ENCODE measurements at places on chromosomes 4 and X.

- DNase-seq: no peak
These were observed 51.2 kb upstream of the PJA1 start for GRCh38 chrX:69216446-69216845.

DNA sequence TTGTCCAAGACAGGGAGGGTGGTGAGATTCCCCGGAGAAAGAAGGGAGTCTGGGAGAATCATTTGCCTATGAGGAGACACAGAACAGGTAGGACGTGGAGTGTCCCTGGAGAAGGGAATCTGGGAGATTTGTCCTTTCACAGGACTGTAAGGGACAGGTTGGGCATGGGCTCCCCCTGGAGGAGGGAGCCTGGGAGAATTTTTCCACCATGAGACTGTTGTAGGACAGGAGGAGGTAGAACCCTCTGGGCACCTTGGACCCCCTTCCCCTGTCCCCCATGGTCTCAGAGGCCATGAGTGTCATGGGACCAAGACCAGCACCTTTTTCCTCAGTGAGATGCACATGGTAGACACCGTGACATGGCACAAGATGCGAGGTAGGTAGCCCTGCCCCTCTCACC, 2.8 kb downstream of the PORCN start:
- no peak for DNase-seq

GRCh38 chrX:317424-318067, 1.1 kb downstream of the GTPBP6 start:
- no peak for DNase-seq

- no peak for DNase-seq
These were observed 36.0 kb upstream of the SORCS2 start for GRCh38 chr4:7156328-7156727.

DNA sequence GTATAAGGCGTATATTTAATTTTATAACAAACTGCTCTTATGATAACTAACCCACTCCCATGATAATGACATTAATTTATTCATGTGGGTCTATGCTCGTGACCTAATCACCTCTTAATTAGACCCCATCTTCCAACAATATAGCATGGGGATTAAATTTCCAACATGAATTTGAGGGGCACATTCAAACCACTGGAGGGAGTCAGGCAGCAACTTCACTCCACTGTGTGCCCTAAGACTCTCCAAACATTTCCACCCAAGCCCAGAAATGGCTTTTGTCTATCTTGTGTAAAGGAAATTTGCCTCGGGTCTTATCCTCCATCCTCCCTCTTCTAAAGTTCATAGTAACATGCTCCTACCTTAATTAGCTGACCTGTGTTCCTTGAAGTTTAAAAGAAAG, 616.1 kb upstream of the CPEB2 start:
- no peak for DNase-seq

DNA sequence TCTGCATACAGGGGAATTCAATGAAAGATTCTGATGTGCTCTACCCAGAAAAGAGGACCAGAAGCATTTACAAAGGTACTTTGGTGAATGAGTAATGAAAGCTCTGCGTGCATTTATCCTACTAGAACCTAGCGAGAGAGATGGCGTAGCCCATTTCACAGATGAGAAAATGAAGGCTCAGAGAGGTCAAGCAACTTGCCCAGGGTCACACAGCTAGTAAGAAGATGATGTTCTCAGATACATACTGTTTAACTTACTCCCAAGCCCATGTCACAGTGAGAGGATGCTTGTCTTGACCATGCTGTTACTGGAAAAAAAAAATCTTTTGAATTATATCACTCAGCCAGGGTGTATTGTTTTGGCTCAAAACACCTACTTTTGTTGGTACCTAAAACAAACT, 317.3 kb downstream of the LDB2 start:
- DNase-seq: no peak
